A549 treated with GW870086 at 1 μM for 4 hours (cell line): ENCODE measurements at places on chromosomes 7 and 10. TPM values are rescaled to one million over a fixed set of nuclear protein-coding genes. Genes with fewer than 3 reads are reported as not detected.

The RBP4 gene
- total RNA-seq, result 8.0 to 11.5 TPM (median 9.6 TPM) in 5 replicates

The ATRNL1 gene
- total RNA-seq, result 0.14 to 0.28 TPM (median 0.18 TPM) in 4 of 5 replicates, not detected in the other

The FAM204A gene
- 41.4 to 63.0 TPM (median 48.5 TPM) in 5 replicates for total RNA-seq

The NUTM2B gene
- total RNA-seq, result 0.16 to 0.69 TPM (median 0.34 TPM) in 5 replicates

The SPDYE8 gene
- total RNA-seq, result not detected in 5 replicates

The GPR26 gene
- total RNA-seq, result not detected in 5 replicates

The CPA2 gene
- 0.10 TPM in 1 of 5 replicates, not detected in the others for total RNA-seq

The ZNF853 gene
- total RNA-seq, result 1.7 to 2.9 TPM (median 2.5 TPM) in 5 replicates

The ZNF37A gene
- total RNA-seq, result 4.9 to 6.1 TPM (median 5.3 TPM) in 5 replicates

The PCLO gene
- 0.88 to 1.4 TPM (median 1.1 TPM) in 5 replicates for total RNA-seq
